Stimulated activated CD8-positive, alpha-beta memory T cell treated with anti-CD3 and anti-CD28 coated beads, Interleukin-2, amount 100 ng/mL, for 48 hours (primary cell): ENCODE measurements at places on chromosomes 4 and X.

DNA sequence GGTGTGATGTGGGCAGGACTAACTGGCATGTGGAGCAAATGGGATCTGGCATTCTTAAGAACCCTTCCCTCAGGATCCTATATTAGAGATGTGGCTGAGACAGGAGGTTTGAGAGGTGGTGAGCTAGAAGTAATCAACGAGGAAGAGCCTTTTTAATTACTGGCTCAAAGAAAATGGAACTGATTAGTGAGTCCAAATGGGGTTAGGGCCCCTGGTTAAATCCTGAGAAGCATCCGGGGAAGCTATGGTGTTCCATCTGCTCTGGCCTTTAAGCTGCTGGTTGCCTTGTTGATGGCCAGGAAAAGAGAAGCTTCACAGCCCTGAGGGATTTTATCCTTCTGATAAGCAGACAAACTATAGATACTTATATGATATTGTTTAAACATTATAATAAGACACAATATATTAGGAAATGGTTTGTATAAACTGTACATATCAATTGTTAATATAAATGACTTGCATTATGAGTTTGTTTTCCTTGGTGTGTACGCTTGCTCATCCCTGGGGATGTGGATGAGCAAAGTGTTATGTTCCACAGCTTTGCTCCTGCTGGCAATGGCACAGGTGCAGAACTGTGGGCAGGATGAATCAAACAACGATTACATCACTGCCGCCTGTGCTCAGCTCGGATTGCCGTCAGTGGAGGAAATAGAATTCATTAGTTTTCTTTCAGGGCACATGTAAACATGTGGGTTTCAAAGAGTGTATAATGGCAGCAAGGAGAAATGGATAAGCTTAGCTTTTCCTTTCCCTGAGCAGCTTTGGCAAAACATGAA lies 328.6 kb upstream of the ARX start:
- DNase-seq, result no peak

- no peak for DNase-seq
Observed at GRCh38 chr4:92334716-92335350, 31.1 kb downstream of the GRID2 start.

GRCh38 chrX:72498782-72499181 lies 73.9 kb downstream of the HDAC8 start:
- no peak for DNase-seq

GRCh38 chr4:8180310-8181093 lies 18.6 kb upstream of the SH3TC1 start:
- no peak for DNase-seq

DNA sequence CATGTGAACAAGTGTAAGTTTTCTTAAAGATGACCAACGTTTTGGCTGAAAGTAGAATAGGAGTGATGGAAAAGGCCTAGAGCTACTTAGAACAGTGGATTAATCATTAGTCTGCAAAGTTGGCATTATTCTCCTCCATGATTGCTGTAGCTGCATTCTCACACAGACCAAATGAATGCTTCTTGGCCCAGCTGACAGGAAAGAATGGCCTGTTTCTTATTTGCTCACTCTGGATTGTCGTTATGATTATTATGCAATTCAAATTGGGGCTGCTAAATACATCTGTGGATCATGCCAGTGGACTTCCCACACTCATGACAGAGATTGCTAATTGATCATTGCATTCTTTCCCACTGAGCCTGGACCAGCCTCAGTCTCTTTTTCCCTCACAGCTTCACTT lies 285.0 kb downstream of the STIM2 start:
- DNase-seq, result no peak

- DNase-seq, result no peak
Observed at GRCh38 chr4:135207531-135207930, 1005.9 kb upstream of the PABPC4L start.

- DNase-seq, result no peak
Observed at GRCh38 chrX:112731793-112732192, 52.1 kb upstream of the LHFPL1 start.

DNA sequence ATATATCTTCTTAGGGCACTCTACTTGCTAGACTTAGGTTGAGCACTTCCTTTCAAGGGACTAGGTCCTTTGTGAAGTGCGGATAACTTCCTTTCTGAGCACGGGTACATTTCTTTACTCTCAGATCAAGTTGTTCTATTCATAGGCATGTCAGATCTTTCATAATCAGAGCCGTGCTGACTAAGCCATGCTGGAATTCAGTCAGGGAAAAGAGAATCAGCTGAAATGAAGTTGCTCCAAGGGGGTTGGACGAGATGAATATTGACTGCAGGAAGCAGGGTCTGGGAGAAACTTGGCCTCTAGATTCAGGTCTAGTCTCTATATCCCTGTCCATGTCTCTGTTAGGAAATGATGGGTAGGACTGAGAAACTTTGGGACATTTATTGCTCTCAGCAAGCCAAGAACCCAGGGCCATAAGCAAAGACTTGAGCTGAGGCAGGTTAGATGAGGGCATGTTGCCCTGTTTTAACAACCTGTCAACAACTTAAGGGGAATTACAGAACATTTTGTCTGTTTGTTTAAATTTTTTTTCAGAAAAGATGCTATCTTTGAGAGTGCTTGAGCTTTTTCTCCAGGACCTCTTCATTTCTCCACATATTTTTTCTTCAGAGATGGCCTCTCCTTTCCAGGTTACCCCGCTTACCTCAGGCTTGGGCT lies 28.3 kb downstream of the AREG start:
- DNase-seq, result no peak

DNA sequence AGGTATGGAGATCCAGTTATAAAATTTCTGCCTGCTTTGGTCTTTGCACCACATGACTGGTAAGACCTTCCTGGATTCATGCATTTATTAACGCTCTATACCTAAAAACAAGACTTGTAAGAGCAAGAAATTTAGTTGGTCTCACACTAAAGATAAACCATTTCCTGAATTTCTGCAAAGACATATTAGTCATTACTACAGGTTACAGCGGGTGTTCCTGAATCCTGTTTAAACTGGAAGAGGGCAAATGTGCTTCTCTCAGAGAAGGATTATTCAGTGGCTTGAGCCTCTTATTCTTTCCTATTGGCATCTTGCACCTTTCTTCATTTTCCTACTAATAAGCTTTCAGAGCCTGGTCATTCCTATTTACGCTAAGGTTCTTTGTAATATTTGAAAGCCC lies 397.6 kb upstream of the TENM3 start:
- no peak for DNase-seq

GRCh38 chr4:15420642-15421041 lies 7.2 kb upstream of the C1QTNF7 start:
- no peak for DNase-seq

- no peak for DNase-seq
Observed at GRCh38 chrX:119427024-119427794, 28.1 kb downstream of the SLC25A43 start.

- DNase-seq, result no peak
Observed at GRCh38 chr4:53928825-53929224, 135.6 kb downstream of the CHIC2 start.

DNA sequence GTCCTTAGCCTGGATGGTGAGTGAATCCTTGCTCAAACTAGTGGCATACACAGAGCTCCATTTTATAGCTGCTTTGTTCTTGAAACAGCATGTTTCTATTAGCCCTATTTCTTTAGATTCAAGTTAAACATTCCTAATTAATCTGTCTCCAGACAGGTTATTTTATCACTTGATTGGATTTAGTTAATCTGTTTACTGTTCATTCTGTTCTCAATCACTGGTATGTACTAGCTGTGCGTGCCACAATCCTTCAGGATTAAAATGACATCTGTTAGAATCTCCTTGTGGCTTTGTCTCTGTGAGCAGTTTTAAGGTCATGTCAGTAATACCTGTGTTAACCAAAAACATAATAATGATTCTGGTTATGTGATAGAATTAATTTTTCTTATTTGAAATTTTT lies 36.5 kb downstream of the PTPN13 start:
- no peak for DNase-seq

DNA sequence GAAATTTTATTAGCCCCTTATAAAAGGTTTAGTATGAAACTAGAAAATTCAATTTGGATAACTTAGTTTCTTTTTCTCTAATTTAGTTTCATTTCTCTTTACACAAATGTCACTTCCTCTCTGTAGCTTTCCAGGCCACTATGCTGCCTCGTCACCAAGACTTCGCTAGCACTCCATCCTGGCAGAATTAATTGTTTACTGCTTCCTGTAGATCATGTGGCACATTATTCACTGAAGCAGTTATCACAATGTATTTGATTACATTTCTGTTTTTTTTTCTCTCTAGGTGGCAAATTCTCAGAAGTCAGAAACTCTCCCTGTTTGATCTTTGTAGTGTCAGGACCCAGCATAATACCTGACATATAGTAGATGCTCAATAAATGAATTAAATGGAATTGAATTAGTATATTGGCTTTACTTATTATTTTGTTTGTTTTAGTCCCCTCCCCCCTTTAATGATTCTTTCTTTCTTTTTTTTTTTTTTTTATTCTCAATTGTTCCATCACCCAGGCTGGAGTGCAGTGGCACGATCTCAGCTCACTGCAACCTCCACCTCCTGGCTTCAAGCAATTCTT lies 9.3 kb upstream of the SAT1 start:
- DNase-seq, result no peak

DNA sequence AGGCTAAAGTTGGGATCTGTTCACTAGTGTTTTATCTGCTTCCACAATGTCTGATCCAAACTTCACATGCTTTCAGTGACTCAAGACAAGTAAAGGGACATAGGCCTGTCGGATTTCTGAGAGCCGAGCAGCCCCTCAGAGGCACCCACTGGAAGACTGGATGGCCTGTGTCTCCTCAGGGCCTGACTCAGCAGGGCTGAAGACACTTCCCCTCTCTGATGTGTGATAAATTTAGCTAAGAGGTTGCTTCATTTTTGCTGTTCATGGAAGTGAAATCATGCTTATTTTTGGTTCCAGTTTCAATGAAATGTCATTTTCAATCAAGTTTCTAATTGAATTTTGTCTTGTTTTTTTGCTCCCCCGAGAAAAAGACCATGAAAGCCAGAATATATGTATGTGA lies 93.7 kb downstream of the MXRA5 start:
- no peak for DNase-seq

DNA sequence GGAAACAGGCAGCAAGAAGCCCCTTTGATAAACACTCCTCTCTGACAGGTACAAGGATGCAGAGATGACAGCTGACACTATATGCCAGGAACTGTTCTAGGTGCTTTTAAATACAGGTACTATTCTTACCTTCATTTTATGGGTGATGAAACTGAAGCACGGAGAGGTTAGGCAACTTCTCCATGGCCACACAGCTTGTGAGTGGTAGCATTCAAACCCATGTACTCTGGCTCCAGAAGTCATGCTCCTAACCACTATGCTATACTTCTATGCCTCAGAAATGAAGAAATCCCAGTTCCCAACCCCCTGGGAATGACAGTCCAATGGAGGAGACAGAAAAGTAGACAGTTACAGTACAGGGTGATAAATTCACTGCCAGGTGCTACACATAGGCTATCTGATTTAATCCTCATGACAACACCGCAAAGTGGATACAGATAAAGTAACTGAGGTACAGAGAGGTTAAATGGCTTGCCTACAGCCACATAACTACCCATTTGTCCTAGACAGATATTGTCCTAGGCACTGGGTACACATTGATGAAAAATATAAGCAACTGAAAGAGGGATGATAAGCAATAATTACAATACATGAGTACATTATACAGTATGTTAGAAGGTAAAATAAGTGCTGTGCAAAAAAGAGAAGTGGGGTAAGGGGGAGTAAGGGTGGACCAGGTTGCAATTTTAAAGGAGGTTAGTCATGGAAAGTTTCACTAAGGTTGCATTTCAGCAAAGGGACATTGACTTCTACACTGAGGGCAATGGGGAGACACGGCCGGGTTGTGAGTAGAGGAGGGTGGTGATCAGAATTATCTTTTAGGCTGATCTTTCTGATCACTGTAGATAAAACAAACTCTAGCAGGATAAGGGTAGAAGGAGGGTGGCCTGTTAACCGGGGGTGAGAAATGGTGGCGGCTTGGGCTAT lies 1.6 kb upstream of the F8 start:
- DNase-seq, result no peak

DNA sequence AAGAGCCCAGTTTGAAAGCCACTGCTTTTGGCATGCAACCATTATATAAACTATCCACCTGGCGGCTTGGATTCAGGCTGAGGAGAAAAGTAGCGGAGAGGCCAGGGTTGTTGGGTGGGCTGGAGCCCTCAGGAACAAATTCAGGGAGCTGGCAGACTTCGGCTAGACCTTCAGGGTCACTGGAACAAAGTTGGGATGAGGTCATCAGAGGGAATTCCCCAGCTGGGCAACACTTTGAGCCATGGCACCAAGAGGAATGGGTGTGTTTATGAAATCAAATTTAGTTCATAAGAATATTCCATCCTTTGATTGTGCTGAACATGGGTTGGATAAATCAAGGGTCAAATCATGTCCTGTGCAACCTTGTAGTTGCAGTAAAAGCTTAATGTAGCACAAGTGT lies 22.0 kb downstream of the MTMR1 start:
- no peak for DNase-seq

DNA sequence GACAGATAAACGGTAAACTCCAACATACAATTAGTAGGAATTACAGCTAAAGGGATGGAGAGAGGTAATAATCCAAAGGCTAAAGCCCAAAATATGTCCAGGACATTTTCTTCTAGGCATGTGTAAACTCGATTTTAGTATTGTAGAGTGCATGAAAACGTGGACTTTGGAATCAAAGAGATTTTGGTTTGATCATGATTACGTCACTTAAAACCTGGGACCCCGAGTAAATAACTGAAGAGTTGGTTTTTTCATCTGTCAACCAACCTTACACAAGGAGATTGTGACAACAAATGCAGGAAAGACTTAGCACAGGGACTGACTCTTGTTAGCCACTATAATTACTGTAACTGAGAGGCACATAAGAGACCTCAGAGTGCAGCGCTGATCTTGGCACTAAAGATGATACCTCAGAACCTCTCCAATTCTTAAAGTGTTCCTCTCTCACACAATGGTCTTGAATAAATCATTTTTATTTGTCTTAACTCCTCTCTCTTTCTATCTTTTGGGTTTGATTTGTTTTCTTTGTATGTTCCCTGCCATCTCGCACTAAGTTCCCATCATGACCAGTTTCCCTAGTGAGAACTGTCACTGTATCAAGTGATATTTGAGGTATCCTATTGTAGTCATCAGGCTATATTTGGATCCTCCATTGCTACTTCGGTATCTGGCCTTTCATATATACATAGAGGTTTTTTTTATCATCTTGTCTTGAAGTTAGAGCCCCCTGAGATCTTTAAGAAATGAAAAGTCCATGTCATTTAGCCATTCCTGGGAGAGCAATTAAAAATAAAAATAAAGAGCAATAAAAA lies 32.2 kb upstream of the MSL3 start:
- no peak for DNase-seq

DNA sequence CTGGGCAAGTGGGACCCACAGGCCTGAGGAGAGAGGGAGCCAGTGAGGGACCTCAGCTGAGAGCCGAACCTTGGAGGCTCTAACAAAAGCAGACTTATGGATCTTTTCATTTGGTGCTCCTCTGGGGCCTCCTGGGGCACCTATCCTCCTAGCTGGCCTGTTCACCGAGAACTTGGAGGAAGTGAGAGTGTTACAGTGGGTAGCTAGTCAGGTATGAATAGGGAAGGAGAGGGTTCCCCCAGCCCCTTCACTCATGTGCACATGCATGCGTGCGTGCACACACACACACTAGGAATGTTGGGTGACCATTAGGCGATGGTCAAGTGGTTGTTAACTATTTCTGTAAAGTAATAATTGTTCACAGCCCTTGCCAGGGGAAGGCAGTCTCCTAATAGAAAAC lies 18.6 kb upstream of the TMEM185A start:
- no peak for DNase-seq
